ENCODE measurements at places on chromosomes 4 and X. TPM values are rescaled to one million over a fixed set of nuclear protein-coding genes. Genes with fewer than 3 reads are reported as not detected.

GRCh38 chr4:155974476-155974749 lies 20.7 kb upstream of the CTSO start:
- no peak for DNase-seq

The MAGEA8 gene
- not detected for total RNA-seq

GRCh38 chrX:68498044-68498507 lies 775 bp upstream of the YIPF6 start:
- no peak for DNase-seq

The FGB gene
- not detected for total RNA-seq

DNA sequence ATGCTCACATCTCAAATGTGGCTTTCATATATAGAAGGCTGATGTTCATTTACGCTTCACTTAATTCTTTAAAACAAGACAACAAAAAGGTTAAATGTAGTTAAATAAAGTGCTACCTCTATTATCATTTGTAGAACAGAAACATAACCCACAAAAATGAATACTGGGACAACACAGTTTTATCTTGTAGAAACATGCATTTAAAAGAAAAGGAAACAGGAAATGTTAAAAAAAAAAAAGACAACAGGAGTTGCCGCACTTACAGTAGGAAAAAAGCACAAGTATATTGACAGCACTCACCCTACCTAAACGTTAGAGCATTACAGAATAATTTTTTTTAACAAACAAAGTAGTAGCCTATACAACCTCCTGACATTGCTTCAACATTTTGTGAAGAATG lies 4.8 kb downstream of the THOC2 start:
- DNase-seq = no peak

The PRDM5 gene
- 36.3 TPM for total RNA-seq

The KLHL4 gene
- 0.78 TPM for total RNA-seq

The VCX3B gene
- total RNA-seq = not detected

GRCh38 chrX:19344661-19345060 lies 934 bp downstream of the PDHA1 start:
- no peak for DNase-seq

The CPE gene
- 71.6 TPM for total RNA-seq

The MAGEA3 gene
- total RNA-seq = not detected

DNA sequence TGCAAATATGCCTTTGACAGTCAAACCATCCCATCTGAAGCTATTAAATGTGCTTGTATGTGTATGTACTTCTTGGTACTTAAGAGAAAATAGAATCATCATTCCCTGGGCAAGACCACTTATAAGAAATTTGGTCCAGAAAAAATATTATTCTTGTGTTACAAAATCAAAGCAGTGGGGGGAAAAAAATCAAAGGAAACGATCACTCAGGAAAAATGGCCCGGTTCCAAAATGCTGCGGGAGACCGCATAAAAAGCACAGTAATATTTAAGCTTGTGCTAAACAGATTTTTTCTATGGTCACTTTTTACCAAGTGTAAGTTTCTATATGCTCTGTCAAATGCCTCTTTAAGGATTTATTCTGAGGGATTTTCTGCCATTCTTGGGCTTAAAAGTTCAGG lies 36.1 kb downstream of the RAI2 start:
- DNase-seq = no peak

The FAM184B gene
- not detected for total RNA-seq

GRCh38 chr4:105560421-105560848 lies 8.0 kb downstream of the ARHGEF38 start:
- no peak for DNase-seq

- DNase-seq = no peak
Measured at GRCh38 chrX:2658585-2659292, 32.4 kb upstream of the CD99 start.

The ARAP2 gene
- total RNA-seq = 12.5 TPM

GRCh38 chr4:2266181-2266580 lies 4.3 kb upstream of the MXD4 start:
- DNase-seq = no peak

- no peak for DNase-seq
Measured at GRCh38 chrX:153992180-153992579, 19.6 kb downstream of the TMEM187 start.
